ENCODE measurements at places on chromosomes 6 and 20.

GRCh38 chr20:40274912-40275533 is 414.0 kb downstream of the MAFB start:
- no peak for DNase-seq

- no peak for DNase-seq
Measured at GRCh38 chr6:118768904-118769325, 117.5 kb upstream of the CEP85L start.

- no peak for DNase-seq
Measured at GRCh38 chr6:162726947-162727321, 632 bp downstream of the PRKN start.

- no peak for DNase-seq
Measured at GRCh38 chr20:52964131-52964530, 8.0 kb upstream of the TSHZ2 start.

DNA sequence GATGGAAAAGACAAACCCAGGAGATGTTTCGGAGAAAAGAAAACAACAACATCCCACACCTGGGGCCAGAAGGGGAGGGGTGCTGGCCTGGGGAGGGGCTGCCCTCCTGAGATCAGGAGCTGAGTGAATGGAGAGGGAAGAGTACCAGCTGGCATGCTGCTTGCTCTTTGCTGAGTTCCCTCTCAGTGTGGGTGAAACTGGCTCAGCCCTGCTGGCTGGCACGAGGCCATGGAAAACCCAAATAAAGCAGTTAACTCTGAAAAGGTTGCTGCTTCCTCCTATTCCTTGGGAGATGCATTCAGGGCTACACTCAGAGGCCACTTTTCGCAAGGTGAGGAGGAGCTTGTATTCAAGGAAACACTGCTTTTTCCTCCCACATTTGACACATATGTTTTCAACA is 8.0 kb upstream of the KCNK16 start:
- no peak for DNase-seq

DNA sequence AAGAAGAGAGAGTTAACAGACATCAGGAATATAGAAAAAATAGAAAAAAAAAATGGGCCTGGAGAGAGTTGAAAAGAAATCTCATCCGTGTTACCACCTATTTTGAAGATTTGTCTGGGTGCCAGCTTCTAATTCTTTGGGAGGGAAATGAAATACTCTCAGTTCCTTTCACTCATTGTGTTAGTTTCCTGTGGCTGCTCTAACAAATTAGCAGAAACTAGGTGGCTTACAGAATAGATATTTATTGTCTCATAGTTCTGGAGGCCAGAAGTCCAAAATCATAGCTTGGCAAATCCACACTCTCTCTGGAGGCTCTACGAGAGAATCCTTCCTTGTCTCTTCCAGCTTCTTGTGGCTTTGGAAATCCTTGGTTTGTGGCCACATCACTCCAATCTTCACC is 225.1 kb upstream of the BTBD3 start:
- no peak for DNase-seq

GRCh38 chr6:2450546-2450945 is 205.1 kb upstream of the GMDS start:
- no peak for DNase-seq

GRCh38 chr20:2693286-2694007 is 867 bp downstream of the EBF4 start:
- DNase-seq = no peak

- no peak for DNase-seq
Measured at GRCh38 chr6:92114091-92114675, 1305.2 kb downstream of the EPHA7 start.

DNA sequence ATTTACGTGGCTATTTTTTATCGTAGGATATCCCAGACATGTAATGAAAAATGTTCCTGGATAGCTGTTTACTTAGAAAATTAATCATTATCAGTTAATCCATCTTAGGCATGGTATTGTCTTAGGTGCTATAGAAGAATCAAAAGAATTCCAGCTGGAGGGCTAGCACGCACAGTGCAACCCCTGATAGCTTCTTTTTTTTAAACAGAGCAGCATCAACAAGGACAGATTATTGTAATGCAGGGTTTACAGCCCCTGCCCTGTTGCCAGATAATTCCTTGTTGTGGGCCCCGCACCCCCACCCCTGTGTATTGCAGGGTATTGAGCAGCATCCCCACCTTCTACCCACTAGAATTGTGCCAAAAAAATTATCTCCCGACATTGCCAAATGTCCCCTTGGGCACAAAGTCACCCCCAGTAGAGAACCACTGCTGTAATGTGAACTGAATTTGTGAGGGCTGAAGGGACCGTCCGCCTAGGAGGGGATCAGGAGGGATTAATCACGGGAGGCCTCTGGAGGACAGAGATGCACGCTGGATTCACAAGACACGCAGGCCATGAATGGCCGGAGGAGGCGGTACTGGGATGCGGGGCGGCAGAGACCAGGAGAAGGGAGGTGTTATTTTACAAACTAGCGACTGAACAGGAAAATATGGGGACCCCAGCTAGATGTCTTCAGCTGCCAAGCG is 174.6 kb downstream of the ZDHHC14 start:
- no peak for DNase-seq

- DNase-seq = no peak
Measured at GRCh38 chr6:55774286-55775028, 100.9 kb downstream of the BMP5 start.

GRCh38 chr20:48177058-48177457 is 391.8 kb upstream of the SULF2 start:
- no peak for DNase-seq

GRCh38 chr6:78910591-78911171 is 43.3 kb downstream of the IRAK1BP1 start:
- DNase-seq = no peak

- DNase-seq = no peak
Measured at GRCh38 chr20:55579802-55580201, 425.5 kb downstream of the CBLN4 start.

GRCh38 chr6:9647071-9647445 is 767.8 kb downstream of the TFAP2A start:
- DNase-seq = no peak

DNA sequence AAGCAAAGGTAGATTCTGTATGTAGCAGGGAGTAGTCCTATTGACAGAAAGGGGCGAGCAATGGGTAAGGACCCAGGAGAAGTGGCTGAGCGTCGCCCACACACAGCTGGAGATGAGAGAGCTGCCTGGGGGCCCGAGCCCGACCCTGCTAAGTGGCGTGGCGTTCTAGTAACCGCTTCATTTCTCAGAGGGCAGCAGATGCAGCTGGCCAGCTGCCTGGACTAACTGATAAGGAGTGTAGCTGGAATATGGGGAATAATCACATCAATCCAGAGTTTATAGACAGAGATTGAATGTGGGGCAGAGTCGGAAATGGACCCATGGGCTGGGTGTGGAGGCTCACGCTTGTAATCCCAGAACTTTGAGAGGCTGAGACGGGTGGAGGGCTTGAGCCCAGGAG is 64.4 kb downstream of the EZR start:
- no peak for DNase-seq

DNA sequence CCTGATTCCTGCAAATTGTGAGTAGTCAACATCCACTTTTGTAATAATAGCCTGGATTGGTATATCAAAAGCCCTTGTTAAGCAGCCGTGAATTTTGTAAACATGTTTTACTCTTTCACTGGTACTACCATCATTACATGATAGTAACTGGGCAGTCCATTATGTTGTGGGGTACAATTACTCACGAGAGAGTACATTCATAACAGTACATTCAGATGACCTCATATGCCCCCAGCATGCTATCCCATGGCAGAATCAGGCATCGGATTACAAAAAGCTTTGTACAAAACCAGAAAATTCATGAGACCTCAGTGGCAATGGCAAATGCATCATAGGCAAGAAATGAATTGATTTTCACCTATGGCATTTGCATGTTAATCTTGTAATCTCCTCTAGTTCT is 166.2 kb downstream of the EPM2A start:
- DNase-seq = no peak

DNA sequence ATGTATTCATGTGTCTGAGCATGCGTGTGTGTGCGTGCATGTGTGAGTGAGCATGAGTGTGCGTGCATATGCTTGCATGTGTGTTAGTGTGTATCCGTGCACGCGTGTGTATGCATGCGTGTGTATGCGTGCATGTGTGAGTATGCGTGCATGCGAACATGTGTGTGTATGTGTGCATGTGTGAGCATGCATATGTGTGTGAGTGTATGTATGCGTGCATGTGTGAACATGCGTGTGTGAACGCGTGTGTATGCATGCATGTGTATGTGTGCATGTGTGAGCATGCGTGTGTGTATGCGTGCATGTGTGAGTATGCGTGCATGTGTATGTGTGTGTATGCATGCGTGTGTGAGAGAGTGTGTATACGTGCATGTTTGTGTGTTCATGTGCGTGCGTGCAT is 77.9 kb downstream of the SMOC2 start:
- no peak for DNase-seq

DNA sequence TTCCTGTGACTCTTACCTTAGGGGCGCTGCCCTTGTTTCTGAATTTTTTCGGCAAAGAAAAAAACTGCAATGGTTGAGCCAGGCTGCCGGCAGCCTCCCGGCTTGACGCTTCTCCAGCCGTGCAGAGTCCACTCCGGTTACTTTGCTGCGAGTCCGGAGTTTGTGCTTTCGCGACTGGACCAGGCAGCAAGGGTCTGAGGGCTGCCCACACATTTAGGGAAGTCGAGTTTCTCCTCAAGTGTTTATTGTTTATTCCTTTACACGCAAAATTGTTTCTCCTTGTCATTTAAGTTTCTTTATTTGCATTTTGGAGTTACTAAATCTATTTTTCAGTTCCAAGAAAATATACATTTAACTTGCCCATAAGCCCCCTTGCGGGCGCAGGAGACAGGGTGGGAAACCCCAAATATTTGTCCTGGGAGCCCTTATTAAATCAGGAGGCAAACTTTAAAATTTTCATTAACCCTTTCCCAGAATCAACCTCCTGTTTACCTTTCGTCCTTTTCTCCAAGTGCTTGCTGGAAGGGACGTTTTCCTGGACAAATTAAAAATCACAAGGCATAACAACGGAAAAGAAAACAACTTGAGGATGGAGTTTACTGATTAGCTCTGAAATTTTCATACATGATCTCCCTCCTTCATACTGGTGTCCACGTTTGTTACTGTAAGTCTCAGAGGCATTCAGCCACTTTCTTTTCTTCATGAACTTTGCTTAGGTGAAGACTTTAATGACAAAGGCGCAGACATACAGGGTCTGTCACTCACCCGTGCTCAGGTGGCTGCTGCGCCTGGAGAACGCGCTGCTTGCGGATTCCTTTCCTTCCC is 1.7 kb upstream of the PDE10A start:
- no peak for DNase-seq

GRCh38 chr6:93417421-93418013 is 1.8 kb downstream of the EPHA7 start:
- no peak for DNase-seq

GRCh38 chr20:61125546-61126180 is 126.4 kb upstream of the CDH4 start:
- no peak for DNase-seq

DNA sequence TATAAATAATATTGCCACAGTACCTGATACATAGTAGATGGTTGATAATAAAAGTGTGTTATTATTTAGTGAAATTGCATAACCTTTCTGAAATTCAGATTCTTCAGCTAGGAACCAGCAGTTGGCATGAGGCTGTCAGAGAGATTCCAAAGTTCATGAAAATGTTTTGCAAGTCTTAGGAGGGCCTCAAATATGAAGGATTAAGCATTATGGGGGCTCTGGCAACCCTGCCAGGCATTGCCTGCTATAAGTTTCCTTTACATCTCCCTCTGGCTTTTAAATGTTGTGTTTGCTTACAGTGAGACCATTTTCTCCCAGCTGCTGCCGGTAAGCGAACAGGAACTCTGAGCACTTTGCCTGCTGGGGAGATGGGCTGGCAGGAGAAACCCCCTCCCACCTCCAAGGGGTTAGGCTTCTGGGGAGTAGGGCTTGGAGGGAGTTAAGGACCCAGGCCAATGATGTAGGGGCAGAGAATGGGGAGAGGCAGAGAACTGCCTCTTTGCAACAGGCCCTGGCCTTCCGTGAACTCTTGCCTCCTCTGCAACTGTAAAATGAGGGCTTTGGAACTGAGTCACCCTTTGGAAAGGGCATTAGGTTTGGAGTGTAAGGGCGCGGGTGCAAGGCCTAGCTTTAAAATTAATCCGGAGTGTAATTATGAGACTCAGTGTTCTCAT is 33.2 kb upstream of the KIF3B start:
- DNase-seq = no peak

DNA sequence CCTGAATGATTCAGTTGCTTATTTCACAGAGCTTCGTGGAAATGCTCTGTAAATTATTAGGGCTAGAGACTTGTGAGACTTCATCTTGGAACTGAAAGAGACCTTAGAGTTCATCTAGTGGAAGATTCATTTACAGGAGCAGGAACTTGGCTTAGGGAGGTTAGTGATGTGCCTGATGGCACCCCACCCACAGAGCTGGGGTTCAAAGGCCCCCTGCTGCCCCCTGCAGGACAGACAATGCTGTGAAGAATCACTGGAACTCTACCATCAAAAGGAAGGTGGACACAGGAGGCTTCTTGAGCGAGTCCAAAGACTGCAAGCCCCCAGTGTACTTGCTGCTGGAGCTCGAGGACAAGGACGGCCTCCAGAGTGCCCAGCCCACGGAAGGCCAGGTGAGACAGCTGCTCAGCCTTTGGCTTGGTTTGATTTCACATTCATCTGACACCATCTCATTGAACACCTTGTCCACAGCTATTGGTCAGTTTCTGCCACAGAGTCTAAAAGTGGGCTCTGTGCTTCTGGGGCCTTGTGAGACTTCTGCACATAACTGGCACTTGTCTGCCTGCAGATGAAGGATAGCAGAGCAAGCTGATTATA is 25.1 kb downstream of the MYBL2 start:
- DNase-seq = no peak

- DNase-seq = no peak
Measured at GRCh38 chr6:20197251-20197650, 15.0 kb downstream of the MBOAT1 start.

DNA sequence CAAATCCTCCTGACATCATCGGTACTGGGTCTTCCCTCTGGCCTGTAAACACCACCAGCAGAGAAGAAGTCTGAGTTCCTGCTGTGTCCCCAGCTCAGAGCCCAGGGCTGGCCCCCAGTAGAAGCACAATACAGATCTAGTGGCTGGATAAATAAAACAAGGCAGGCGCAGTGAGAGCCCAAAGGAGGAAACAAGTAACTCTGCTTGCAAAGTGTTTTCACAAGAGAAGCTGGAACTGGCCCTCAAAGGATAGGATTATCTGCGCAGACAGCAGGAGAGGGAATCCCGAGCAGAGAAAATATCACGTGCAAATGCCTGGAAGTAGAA is 205.1 kb downstream of the ZDHHC14 start:
- peak; percentile 76 for DNase-seq

Data from brain pericyte (primary cell).